ENCODE measurements at places on chromosomes 2 and 18.

- H3K4me1 ChIP-seq = peaks cover 3% of the 10 kb centered on the region
- H3K27ac ChIP-seq = no peak overlapping the region
- no peaks in the 10 kb centered on the region for H3K27me3 ChIP-seq
- no peaks in the 10 kb centered on the region for H3K36me3 ChIP-seq
- no peak overlapping the region for H3K4me3 ChIP-seq
- no peak for DNase-seq
These were observed 417.7 kb upstream of the SLC14A2 start for GRCh38 chr18:45197526-45197970.

DNA sequence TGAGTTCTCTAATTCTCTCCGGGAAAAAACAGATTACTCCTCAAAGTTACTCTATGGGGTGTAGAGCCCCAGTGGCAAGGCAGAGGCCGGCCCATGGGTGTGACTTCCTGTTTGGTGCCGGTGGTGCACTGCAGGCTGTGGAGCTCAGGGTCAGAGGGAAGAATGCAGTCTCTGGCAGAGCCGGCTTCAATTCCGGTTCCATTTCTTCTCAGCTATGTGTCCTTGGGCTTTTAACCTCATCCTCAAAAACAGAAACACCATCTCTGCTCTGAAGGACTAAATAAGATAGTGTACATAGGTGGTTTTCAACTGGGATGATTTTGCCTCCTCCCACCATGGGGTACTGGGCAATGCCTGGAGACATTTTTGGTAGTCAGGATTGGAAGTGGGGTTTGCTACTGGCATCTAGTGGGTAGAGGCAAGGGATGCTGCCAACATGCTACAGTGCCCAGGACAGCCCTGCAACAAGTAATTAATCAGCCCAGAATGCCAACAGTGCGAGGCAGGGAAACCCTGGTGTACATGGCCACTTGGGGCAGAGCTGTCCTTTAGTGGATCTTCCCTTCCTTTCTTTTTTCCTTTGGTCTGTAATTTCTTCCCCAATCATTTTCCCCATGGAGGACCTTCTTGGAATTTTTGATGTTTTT lies 81.2 kb downstream of the INSIG2 start:
- H3K4me1 ChIP-seq = no peaks in the 10 kb centered on the region
- H3K27ac ChIP-seq = no peak overlapping the region
- no peaks in the 10 kb centered on the region for H3K27me3 ChIP-seq
- H3K36me3 ChIP-seq = peaks cover 2% of the 10 kb centered on the region
- DNase-seq = no peak

GRCh38 chr2:163877316-163877715 lies 141.5 kb upstream of the FIGN start:
- no peaks in the 10 kb centered on the region for H3K36me3 ChIP-seq
- H3K27me3 ChIP-seq = no peaks in the 10 kb centered on the region

- no peak for DNase-seq
- no peak overlapping the region for H3K27ac ChIP-seq
- no peaks in the 10 kb centered on the region for H3K36me3 ChIP-seq
- peaks cover 9% of the 10 kb centered on the region for H3K4me1 ChIP-seq
- H3K4me3 ChIP-seq = no peak overlapping the region
These were observed 23.1 kb upstream of the DSG3 start for GRCh38 chr18:31424383-31424988.

- H3K4me1 ChIP-seq = peaks cover 27% of the 10 kb centered on the region
- DNase-seq = no peak
- no peaks in the 10 kb centered on the region for H3K27me3 ChIP-seq
- H3K36me3 ChIP-seq = peaks cover 17% of the 10 kb centered on the region
- H3K4me3 ChIP-seq = no peak overlapping the region
These were observed 286.7 kb downstream of the EXOC6B start for GRCh38 chr2:72539071-72539552.

DNA sequence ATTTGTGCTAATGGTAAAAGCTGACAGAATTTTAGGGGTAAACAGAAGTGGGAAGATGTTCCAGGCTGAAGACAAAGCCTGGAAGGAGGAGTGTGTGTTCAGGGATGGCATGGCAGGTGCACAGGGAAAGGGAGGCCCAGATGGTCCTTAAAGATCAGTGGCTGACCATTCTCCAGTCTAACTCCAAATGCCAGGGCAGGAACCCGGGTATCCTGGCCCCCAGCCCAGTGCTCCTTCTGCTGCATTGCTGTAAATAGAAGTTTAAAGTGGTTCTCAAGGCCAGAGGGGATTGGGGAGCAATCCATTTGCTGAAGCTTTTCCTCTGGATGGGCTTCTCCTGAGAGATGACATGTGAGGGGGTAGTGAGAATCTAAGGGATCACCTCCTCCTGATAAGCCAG lies 158.6 kb downstream of the CTIF start:
- no peak for DNase-seq
- H3K27me3 ChIP-seq = no peaks in the 10 kb centered on the region
- H3K27ac ChIP-seq = no peak overlapping the region
- no peak overlapping the region for H3K4me3 ChIP-seq
- no peaks in the 10 kb centered on the region for H3K36me3 ChIP-seq

- H3K27ac ChIP-seq = no peak overlapping the region
- no peaks in the 10 kb centered on the region for H3K27me3 ChIP-seq
- H3K4me1 ChIP-seq = no peaks in the 10 kb centered on the region
- no peak for DNase-seq
These were observed 57.0 kb downstream of the EFR3B start for GRCh38 chr2:25098670-25099486.

DNA sequence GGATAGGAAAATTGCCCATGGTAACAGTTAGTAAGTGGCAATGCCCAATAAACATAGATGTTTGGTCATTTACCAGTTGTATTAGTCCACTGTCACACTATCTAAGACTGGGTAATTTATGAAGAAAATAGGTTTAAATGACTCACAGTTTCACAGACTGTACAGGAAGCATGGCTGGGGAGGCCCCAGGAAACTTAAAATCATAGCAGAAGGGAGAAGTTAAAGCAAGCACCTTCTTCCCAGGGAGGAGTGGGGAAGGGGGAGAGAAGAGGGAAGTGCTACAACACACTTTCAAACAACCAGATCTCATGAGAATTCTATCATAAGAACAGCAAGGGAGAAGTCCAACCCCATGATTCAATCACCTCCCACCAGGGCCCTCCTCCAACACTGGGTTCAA lies 23.4 kb downstream of the NR4A2 start:
- H3K4me3 ChIP-seq = no peak overlapping the region
- no peaks in the 10 kb centered on the region for H3K36me3 ChIP-seq
- peaks cover 2% of the 10 kb centered on the region for H3K27me3 ChIP-seq
- no peak for DNase-seq

DNA sequence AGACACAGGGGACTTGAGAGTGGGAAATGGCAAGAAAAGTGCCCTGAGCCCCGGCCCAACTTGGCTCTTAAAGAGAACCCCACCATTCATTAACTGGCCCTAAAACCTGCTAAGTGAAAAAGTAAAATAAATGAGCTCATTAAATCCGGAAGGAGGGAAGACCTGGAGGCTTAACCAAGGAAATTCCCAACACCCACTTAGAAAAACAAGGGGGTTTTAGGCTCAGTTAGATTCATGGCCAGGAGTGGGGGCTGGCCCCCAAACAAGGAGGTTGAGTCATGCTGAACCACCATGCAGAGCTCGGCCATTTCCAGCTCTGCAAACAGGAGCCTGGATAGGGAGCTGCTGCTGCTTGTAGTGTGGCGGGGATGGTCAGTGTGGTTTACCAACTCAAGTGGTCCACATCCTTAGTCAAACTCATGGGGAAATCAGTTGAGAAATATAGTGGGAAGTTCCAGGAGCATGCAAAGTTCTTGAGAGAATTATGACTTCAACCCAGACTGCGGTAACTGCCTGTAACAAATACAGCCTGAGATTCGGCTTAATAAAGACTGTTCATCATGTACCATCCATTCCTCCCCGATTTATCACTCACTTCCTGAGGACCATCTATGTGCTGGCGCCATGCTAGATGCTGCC lies 39.7 kb upstream of the MRPL19 start:
- no peak overlapping the region for H3K4me3 ChIP-seq
- no peak overlapping the region for H3K27ac ChIP-seq
- no peaks in the 10 kb centered on the region for H3K36me3 ChIP-seq
- DNase-seq = no peak
- peaks cover 29% of the 10 kb centered on the region for H3K27me3 ChIP-seq

DNA sequence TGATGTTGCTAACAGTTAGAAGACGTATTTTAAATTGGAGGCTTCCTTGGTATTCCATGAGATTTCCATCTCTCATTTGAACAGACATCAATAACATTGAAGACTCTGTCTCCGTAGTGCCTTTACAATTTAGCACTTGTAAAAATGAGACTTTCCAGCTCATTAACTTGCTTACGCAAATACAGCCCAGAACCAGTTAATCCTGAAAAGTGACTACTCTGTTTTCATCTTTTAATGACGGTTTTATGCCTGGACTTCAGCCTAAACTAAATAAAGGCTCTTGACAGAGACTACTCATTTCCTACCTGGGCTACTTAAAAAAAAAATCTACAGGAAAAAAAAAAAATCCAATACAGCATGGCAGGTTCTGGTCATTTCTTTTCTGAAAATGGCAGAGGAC lies 148.6 kb downstream of the LRATD1 start:
- H3K27ac ChIP-seq = peak overlapping the region; percentile 59
- no peaks in the 10 kb centered on the region for H3K27me3 ChIP-seq
- H3K36me3 ChIP-seq = no peaks in the 10 kb centered on the region
- peaks cover 52% of the 10 kb centered on the region for H3K4me1 ChIP-seq
- no peak overlapping the region for H3K4me3 ChIP-seq

GRCh38 chr18:36814994-36815393 lies 13.8 kb downstream of the TPGS2 start:
- H3K27me3 ChIP-seq = no peaks in the 10 kb centered on the region
- H3K27ac ChIP-seq = peak overlapping the region; percentile 71
- DNase-seq = no peak
- H3K36me3 ChIP-seq = peaks cover 14% of the 10 kb centered on the region
- peaks cover 31% of the 10 kb centered on the region for H3K4me1 ChIP-seq

DNA sequence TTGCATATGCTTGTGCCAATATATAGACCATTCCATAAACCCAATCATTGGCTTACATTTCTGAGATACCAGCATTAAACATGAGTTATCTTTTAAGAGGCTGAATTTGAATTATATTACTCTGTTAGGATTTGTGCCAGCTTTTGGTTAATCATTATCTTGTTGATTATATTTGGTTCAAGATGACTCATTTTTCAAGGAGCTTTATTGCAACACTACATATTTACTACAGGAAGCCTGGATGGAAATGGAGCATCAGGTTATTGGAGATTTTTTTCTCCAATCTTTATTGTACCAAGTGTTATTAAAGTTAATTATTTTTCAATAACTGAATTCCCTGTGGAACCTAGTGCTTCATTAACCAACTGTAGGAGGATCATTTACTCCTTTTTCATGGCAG lies 26.4 kb downstream of the EML4 start:
- DNase-seq = no peak
- H3K4me1 ChIP-seq = peaks cover 17% of the 10 kb centered on the region
- H3K36me3 ChIP-seq = no peaks in the 10 kb centered on the region

DNA sequence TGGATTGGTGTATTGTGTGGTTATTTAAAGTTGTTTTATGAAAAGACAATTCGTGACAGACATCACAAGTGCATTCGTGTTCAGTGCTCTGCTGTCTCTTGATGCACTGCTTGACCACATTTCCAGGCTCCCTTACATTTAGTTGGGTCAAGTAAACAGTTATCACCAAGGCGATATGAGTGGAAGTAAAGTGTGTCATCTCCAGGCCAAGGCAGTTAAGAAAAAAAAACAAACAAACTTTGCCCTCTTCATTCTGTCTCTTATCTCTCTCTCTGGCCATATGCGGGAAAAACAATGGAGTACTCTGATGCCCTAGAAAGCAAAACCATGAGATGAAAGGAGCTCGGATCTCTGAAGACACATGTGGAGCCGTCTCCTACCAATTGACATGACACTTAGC lies 131.1 kb downstream of the DSEL start:
- H3K27me3 ChIP-seq = no peaks in the 10 kb centered on the region
- no peak overlapping the region for H3K27ac ChIP-seq
- DNase-seq = no peak
- H3K4me3 ChIP-seq = no peak overlapping the region
- H3K4me1 ChIP-seq = peaks cover 10% of the 10 kb centered on the region

- H3K27ac ChIP-seq = no peak overlapping the region
- no peaks in the 10 kb centered on the region for H3K4me1 ChIP-seq
- no peaks in the 10 kb centered on the region for H3K27me3 ChIP-seq
- H3K36me3 ChIP-seq = no peaks in the 10 kb centered on the region
- no peak for DNase-seq
- no peak overlapping the region for H3K4me3 ChIP-seq
These were observed 59.8 kb upstream of the SLC8A1 start for GRCh38 chr2:40511661-40512213.

- H3K4me3 ChIP-seq = no peak overlapping the region
- H3K4me1 ChIP-seq = peaks cover 5% of the 10 kb centered on the region
- H3K36me3 ChIP-seq = peaks cover 20% of the 10 kb centered on the region
- no peak overlapping the region for H3K27ac ChIP-seq
These were observed 122.8 kb upstream of the WDSUB1 start for GRCh38 chr2:159409116-159409800.

- DNase-seq = no peak
- H3K36me3 ChIP-seq = no peaks in the 10 kb centered on the region
- no peaks in the 10 kb centered on the region for H3K27me3 ChIP-seq
- no peak overlapping the region for H3K4me3 ChIP-seq
- peaks cover 24% of the 10 kb centered on the region for H3K4me1 ChIP-seq
These were observed 255.1 kb upstream of the LINC00305 start for GRCh38 chr18:64403784-64404503.

DNA sequence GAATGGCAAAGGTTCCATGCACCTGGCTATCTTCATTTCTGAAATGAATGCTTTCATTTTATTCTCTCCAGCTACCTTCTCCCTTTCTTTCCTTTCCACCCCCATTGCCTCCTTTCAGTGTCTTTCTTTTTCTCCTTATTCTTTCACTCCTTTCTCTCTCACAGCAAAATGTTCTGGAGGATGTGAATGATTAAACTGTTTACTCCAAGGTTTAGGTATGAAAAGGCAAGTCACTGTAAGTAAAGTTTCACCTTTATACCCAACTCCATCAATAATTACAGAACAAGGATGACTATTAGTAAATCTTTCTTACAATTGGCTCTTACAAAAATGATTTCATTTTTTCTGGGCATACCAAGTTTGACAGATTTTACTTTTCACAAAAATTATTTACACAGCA lies 4.3 kb downstream of the PAX8 start:
- peaks cover 97% of the 10 kb centered on the region for H3K27me3 ChIP-seq
- DNase-seq = no peak
- peaks cover 1% of the 10 kb centered on the region for H3K4me1 ChIP-seq
- H3K4me3 ChIP-seq = no peak overlapping the region
- H3K27ac ChIP-seq = no peak overlapping the region
- no peaks in the 10 kb centered on the region for H3K36me3 ChIP-seq

DNA sequence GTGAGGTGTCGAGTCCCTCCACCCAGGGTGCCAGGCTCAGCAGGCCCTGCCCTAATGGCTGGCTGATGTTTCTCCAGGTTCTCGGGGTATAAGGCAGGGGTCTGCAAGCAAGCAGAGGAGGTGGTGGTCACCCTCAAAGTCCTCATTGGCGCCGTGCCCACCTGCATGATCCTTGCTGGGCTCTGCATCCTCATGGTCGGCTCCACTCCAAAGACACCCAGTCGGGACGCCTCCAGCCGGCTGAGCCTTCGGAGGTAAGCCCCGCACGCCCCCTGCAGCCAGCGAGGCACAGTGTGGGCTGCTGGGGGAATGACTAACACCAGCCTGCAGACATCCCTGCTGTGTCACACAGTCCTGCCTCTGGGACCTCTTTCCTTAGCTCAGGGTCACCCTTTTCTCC lies 14.1 kb downstream of the MFSD2B start:
- no peak for DNase-seq
- no peaks in the 10 kb centered on the region for H3K27me3 ChIP-seq
- H3K36me3 ChIP-seq = peaks cover 6% of the 10 kb centered on the region
- no peaks in the 10 kb centered on the region for H3K4me1 ChIP-seq

Measured in progenitor cell of endocrine pancreas (in vitro differentiated cells).